ENCODE measurements at places on chromosomes 5 and 9.

DNA sequence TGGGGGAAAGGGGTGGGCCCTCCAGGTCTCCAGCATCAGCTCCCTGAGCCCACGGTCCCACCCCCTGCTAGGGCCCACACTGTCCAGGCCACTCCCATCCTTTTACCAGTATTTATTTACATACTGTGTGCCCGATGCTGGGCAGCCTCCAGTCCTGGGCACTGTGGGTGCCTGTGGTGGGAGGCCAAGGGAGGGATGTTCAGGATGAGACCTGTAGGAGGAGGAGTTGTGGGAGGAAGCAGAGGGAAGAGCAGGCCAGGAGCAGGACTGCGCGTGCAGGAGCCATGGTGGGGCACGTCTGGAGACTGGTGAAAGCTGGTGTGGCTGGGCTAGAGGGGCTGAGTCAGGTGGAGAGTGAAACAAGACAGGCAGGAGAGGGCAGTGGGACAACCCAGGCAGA, 267.4 kb downstream of the HSPA4 start:
- no peak for DNase-seq

DNA sequence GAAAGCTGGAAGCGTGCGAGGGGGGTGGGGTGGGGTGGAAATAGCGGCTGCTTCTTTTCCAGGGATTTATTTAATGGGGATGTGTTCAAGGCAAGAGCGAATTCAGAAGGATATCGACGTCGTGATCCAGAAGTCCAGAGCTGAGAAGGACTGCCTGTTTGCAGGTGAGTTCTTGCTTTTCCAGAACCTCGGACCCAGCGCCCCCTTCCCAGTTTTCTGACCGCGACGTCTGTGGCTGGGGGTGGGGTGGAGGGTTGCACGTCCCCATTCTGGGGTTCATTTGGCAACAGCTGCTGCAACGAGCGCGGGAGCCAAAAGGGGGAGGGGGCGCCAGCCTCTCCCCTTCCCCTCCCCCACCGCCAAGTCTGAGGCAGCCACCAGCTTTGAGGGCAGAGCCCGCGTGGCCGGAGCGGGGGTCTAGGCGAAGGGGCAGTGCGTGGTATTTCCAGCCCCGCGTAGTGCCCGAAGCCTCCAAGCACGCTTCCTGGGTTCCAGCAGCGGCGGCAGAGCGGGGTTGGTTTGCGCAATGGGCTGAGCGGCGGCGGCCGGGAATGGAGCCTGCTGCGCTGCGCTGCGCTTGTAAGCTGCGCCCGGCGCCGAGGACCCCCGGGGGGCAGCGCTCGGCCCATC, 701 bp downstream of the PARP8 start:
- no peak for DNase-seq

DNA sequence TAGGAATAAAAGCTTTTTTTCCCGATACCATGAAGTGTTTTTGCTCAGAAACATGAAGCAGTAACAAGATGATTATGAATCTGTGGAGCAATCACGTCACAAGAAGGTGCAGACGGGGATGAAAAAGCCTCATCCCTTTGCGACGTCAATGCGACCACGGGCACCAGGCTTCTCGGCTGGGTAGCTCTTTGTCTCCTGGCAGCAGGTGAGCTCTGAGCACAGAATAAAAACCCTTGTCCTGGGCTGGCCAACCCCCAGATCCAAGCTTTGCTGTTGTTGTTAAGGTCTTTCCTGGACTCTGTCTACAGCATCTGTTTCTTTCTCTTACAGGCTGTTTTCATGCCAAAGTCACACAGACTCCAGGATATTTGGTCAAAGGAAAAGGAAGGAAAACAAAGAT, 113.8 kb downstream of the ANKRD18B start:
- no peak for DNase-seq

GRCh38 chr9:72144756-72145492, 4.3 kb upstream of the GDA start:
- no peak for DNase-seq

- DNase-seq = no peak
These were observed 37.0 kb downstream of the NACC2 start for GRCh38 chr9:136058084-136058483.

GRCh38 chr5:34553581-34553980, 102.5 kb upstream of the RAI14 start:
- no peak for DNase-seq

DNA sequence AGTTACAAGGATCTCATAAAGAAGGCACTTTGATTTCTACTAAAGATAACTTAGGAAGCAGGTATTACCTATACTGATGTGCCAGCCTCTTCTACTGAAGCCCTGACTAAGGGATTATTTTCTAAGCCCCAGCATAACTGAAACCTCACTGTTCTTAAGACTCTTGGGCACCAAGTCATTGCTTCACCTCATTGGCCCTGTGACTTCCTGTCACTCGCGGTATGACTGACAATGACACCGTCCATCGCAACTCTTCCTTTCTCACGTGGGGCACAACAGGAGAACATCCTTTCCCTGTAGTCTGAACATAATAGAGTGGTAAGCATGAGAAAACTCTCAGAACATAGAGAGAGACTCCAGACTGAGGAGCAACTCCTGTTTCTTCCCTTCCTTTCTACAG, 6.4 kb downstream of the OR2V2 start:
- no peak for DNase-seq

- DNase-seq = no peak
These were observed 202.7 kb upstream of the CDKN2B start for GRCh38 chr9:22211588-22212360.

- DNase-seq = no peak
These were observed 19.9 kb downstream of the UGT3A1 start for GRCh38 chr5:35971186-35971877.

DNA sequence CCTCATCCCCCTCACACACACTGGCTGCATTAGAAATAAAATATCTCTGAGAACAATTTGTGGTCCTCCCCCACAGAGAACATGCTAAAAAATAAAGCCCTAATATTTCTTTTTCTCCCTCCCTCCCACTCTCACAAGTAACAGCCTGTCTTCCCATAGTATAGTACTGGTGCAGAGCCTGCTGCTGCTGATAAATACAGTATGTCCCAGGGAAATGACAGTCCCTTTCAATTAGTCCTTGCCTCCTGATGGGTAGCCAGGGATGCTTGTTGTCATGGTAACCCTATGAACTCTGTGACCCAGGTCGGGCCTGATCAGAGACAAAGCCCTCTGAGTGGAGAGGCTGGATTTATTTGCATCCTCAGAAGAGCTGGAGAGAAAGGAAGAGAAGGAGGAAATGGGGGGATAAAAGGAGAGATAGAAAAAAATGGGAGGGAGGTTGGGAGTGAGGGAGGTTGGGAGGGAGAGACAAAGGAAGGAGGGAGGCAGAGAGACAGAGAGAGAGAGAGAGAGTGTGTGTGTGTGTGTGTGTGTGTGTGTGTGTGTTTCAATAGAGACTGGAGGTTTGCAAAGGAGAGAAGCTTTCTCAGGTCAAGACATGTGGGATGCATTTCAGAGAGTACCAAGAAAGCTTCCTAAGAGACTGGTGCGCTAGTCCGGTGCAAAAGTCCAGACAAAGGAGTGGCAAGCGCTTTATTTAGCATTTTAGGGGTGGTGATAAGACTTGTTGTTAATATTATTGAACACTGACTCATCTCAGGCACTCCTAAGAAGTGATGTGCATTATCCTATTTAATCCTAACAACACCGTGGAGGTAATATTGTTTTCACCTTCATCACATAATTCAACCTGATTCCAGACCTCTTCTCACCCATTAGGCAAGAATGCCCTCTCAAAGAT, 260.8 kb downstream of the FAM114A2 start:
- DNase-seq = no peak

GRCh38 chr9:135827866-135828580, 79.3 kb downstream of the CAMSAP1 start:
- no peak for DNase-seq

Data from H54 (cell line).